ENCODE measurements at places on chromosomes 13 and 19. TPM values are rescaled to one million over a fixed set of nuclear protein-coding genes. Genes with fewer than 3 reads are reported as not detected.

The USF2 gene
- 86.1 TPM for total RNA-seq

The ZNF154 gene
- total RNA-seq: 1.1 TPM

The PCSK4 gene
- total RNA-seq: 3.3 TPM

The CYP4F12 gene
- total RNA-seq: not detected

The ATCAY gene
- total RNA-seq: 0.06 TPM

The OR7D2 gene
- total RNA-seq: 0.17 TPM

The PBX4 gene
- 1.1 TPM for total RNA-seq

The PSPN gene
- 0.90 TPM for total RNA-seq

The URAD gene
- not detected for total RNA-seq

The RNF113B gene
- total RNA-seq: not detected

The SYCN gene
- not detected for total RNA-seq

The CLDN10 gene
- total RNA-seq: not detected

The CBY2 gene
- total RNA-seq: not detected

The TUBB4A gene
- total RNA-seq: not detected

The SCN1B gene
- 2.3 TPM for total RNA-seq

The EMC10 gene
- total RNA-seq: 122 TPM

The HCST gene
- not detected for total RNA-seq

The CDX2 gene
- total RNA-seq: not detected

The DNASE2 gene
- total RNA-seq: 17.2 TPM

The KLK3 gene
- total RNA-seq: not detected

The BEST2 gene
- 0.45 TPM for total RNA-seq

The BLOC1S3 gene
- total RNA-seq: 7.1 TPM

All from LHCN-M2 (cell line).